Lower lobe of right lung (tissue), 2 donors: ENCODE measurements at places on chromosomes 1 and 21.

DNA sequence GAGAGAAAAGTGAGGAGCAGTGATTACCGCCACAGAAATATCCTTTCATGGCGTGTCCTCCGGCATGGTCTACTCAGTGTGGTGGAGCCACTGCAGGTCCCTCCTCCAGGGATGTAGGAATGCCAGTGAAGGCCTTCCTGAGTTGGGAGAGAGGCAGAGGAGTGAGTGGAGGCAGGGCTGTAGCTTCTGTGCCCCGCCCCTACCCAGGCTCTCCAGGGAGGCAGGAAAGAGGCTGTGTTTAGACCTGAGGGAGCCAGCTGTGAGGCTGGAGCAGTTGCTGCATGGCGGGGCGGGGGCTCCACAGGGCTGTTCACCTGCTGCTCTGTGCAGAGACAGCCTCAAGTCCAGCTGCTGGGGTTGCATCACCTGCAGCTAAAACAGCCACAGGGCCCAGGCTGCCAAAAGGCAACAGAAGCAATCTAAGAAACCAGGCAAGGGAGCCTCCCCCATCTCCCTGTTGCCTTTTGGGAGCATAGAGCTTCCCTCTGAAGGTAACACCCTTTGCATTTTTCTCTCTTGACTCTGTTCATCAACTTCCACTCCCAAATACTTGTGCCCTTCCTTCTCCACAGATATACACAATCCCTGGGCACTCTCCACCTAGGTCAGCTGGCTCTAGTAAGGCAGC is 801 bp upstream of the ANXA9 start:
- peak; percentile 69 for DNase-seq

DNA sequence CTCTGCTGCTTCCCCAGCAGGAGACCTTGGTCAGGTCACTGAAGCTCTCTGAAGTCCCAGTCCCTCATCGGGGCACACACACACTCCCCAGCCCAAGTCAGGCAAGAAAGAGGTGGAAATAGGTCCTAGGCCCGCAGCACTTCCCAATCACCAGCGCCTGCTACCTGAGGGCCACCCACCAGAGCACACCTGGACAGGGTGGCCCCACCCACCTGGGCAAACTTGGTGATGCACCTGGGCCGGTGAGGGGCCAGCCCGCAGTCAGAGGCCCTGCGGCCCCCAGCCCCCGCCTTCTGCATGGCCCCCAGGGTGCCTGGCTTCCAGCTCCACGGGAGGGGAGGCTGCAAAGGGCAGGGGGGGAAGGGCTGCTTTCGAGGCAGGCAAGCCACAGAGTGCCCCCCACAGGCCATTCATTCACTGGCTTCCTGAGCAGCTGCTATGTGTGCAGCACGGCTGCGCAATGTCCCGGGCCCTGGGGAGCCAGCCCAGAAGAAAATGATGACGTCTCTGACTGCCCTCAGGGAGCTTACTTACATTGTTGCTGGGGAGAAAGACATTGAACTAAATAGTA is 4.7 kb downstream of the SH2D5 start:
- DNase-seq, result no peak

GRCh38 chr1:81430236-81430938 is 370.3 kb upstream of the ADGRL2 start:
- no peak for DNase-seq

GRCh38 chr1:3187415-3188149 is 118.6 kb downstream of the PRDM16 start:
- no peak for DNase-seq

GRCh38 chr1:175947771-175948170 is 204.4 kb upstream of the TNR start:
- DNase-seq, result no peak

- no peak for DNase-seq
Measured at GRCh38 chr1:163315773-163316374, 5.9 kb upstream of the NUF2 start.

DNA sequence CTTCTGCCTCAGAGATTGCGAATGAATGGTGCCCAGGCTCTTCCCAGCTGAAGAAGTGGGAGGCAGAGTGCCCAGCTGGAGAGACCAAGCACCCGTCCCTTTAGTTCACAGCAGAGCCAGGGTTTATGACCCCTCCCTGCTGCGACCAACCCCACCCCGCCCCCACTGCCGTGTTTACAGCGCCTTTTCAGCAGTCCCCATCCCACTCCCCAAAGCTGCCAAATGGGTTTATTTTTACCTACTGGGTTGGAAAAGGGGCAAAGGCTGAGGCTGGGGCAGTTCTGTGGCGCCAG is 23.6 kb downstream of the DYRK3 start:
- DNase-seq, result no peak
